ENCODE measurements at places on chromosomes 5 and 9. TPM values are rescaled to one million over a fixed set of nuclear protein-coding genes. Genes with fewer than 3 reads are reported as not detected.

Gene CCDC192
- not detected for total RNA-seq

Gene CCIN
- total RNA-seq = 2.5 TPM

Gene GTF3C4
- total RNA-seq = 9.5 TPM

Gene PNPLA7
- 4.6 TPM for total RNA-seq

Gene FRMD3
- total RNA-seq = 5.1 TPM

Gene SPATA31C1
- not detected for total RNA-seq

Gene SHLD3
- 3.3 TPM for total RNA-seq

Gene SLC6A18
- total RNA-seq = not detected

Gene SOWAHA
- not detected for total RNA-seq

Gene ESM1
- total RNA-seq = not detected

Gene SUB1
- 151 TPM for total RNA-seq

Gene TMC1
- 1.00 TPM for total RNA-seq

Gene C5orf52
- total RNA-seq = not detected

DNA sequence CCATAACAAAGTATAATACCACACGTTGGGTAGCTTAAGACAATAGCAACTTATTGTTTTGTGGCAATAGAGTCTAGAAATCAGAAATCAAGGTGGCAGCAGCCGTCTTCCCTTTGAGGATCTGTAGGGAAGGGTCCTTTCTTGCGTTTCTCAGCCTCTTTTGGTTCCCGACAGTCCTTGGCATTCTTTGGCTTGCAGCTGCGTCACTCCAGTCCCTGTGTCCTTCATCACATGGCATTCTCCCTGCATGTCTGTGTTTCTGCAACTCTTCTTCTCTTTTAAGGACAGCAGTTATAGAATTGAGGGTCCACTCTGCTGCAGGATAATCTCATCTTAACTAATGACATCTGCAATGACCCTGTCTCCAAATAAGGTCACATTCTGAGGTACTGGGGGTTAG lies 140.1 kb downstream of the FBXL7 start:
- DNase-seq = no peak

GRCh38 chr9:113480612-113481011 lies 17.1 kb downstream of the RGS3 start:
- no peak for DNase-seq

DNA sequence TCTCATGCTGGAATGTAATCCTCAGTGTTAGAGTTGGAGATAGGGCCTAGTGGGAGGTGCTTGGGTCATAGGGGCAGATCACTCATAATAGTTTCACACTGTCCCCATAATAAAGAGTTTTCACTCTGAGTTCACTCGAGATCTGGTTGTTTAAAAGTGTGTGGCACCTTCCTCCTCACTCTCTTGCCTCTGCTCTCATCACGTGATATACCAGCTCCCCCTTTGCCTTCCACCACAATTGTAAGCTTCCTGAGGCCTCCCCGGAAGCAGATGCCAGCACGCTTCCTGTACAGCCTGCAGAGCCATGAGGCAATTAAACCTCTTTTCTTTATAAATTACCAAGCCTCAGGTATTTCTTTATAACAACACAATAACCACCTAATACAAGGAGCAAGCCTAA lies 3.8 kb upstream of the KLHL3 start:
- DNase-seq = no peak

DNA sequence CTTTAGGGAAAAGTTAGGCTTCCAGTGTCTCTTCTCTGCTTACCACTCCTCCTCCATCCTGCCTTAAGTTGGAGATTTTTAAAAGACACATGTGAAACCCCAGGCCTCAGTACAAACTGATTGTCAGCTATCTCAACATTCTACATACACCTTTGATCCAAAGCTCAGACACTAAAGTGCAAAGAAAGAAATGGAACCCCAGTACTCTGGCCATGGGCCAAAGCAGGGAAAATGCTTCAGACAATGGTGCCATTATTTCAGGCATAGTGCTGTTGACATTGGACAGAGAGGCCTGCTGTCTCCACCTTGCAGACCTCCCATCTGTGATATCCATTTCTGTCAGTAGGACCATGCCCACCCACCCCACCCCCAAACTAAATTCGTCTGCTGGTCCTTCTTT lies 49.1 kb downstream of the G3BP1 start:
- no peak for DNase-seq

DNA sequence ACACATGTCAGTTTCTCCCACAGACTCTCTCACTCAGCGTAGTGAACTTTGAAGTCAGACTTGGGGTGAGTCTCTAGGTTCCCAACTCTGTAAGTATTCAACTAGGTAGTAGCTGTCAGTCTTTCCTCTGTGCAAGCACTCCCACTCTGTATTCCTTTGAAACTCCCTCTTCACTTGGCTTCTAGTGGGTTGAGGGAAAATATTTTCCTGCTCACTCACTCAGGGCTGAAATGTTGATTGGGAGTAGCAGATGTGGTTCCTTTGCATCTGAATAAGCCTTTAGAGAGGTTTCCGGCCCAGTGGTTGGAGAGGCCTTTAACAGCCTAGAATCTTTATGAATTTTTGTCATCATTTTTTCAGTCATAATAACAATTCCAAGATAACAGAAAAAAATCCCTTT lies 18.1 kb upstream of the ARRDC3 start:
- no peak for DNase-seq

GRCh38 chr5:109347252-109347888 lies 62.4 kb downstream of the PJA2 start:
- DNase-seq = no peak

GRCh38 chr9:112408275-112408674 lies 28.4 kb downstream of the HSDL2 start:
- no peak for DNase-seq

GRCh38 chr5:19771174-19771835 lies 216.7 kb downstream of the CDH18 start:
- DNase-seq = no peak

GRCh38 chr5:88483964-88484672 lies 215.5 kb upstream of the TMEM161B start:
- no peak for DNase-seq

DNA sequence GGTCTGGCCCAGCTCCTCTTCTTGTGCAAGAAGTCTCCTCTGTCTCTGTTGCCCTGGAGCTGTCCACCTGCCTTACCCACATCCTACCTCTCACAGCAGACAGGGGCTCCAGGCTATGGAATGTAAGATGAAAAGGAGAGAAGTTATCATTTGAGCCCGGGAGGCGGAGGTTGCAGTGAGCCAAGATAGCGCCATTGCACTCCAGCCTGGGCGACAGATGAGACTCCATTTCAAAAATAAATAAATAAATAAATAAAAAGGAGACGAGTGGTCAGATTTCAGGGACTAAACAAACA lies 37.5 kb upstream of the DENND4C start:
- DNase-seq = no peak

GRCh38 chr5:56522960-56523359 lies 289.8 kb upstream of the ANKRD55 start:
- no peak for DNase-seq

GRCh38 chr5:158471535-158471924 lies 612.6 kb upstream of the CLINT1 start:
- no peak for DNase-seq

DNA sequence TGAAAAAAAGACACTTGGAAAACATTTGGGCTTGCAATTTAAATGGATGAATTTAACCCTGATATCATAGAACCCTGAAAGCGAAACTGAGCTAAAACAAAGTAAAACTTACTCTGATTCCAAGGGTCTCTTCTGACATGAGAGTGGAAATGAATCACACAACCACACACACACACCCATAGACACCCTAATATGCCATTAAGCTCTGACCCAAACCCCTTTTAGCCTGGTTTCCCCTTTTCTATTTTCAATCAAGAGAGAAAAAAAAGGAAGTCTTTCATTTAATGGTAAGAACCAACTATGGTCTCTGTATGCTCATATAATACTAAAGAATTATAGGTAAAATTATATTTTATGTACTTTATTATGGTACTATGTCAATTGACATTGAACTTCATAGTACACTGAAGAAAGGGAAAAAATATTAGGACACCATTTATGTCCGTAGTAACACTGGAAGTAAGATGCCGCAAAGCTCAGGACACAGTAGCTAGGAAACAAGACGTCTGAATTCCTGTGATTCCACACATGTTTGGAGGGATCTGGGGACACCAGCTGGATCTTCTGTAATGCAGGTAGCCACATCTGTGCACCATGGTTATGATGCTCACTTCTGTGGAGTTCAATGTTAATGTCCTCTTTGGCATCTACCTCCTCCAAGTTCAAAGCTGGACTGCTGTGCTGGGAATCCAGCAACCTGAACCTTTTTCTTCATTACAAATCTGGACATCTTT lies 95.8 kb downstream of the PCSK1 start:
- no peak for DNase-seq

- DNase-seq = no peak
These were observed 244.2 kb upstream of the DAB2 start for GRCh38 chr5:39668980-39669379.

DNA sequence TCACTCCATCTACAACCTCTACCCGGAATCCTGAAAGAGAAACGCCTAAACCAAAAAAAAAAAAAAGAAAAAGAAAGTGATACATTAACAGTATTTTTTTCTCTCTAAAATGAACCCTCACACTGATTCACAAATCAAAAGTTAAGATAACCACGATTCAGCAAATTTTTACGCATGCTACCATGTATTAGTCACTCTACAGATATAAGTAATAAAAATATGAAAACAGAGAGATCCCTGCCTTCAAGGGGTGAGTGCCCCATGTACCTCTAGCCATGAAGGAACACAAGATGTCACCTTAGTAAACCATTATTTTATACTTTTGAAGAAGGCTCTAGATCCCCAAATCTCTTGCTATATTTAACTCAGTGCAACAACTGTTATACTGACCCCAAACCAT lies 33.4 kb downstream of the CEMIP2 start:
- DNase-seq = no peak

- DNase-seq = no peak
These were observed 28.1 kb upstream of the F2RL1 start for GRCh38 chr5:76790632-76791290.

DNA sequence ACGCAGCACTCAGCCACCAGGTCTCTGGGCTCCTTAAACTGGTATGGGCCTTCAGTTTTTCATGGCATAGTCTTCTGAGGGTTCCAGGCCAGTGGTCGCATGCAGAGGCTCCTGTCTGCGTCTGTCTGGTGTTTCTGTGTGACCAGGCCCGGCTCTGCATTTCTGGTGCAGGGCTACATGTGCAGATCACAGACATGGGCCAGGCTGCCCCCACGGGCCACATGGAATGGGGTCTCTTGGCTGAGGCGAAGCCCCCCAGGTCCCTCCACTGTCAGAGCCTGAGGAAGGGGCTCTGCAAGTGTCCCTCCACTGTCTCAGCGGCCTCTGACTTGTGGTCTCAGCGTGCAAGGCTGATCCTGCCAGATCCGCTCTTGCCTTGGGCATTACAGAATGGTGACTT lies 15.6 kb upstream of the CARD19 start:
- DNase-seq = peak; percentile 49

- no peak for DNase-seq
These were observed 8.7 kb upstream of the NDUFB6 start for GRCh38 chr9:32581512-32582143.

DNA sequence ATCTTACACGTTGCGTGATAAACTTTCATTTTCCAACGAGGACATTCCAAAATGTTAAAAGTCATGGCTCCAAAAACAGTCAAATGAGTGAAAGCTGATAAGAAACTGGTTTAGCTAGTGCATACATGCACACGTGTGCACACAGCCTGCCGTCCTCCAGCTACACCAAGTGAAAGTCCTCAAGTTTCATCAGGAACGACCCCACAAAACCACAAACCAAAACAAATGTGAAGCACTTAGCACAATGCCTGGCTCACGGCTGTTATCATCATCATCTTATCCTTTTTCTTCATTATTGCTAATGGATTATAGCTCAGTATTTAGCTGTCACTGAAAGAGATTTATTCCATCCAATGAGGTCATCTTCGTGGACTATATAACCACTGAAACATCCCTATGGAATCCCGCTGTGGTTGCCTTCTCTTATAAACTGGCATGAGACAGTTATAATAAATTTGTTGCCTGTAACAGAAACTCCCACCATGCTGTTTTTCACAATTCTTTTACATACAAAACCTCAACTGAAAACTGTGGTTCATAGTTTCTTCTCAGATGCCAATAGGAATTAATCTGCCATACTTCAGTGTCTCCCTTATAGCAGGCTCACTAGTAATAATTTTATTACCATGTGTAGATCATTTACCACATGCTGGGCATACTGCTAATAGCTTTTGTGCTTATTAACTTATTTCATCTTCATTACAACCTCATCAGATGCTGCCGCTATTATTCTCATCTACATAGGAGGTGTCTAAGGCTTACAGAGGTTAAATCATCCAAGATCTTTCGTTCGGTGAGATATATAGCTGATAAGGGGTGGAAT lies 56.1 kb downstream of the SAXO1 start:
- no peak for DNase-seq

- DNase-seq = no peak
These were observed 114.5 kb downstream of the BAAT start for GRCh38 chr9:101270302-101270701.

DNA sequence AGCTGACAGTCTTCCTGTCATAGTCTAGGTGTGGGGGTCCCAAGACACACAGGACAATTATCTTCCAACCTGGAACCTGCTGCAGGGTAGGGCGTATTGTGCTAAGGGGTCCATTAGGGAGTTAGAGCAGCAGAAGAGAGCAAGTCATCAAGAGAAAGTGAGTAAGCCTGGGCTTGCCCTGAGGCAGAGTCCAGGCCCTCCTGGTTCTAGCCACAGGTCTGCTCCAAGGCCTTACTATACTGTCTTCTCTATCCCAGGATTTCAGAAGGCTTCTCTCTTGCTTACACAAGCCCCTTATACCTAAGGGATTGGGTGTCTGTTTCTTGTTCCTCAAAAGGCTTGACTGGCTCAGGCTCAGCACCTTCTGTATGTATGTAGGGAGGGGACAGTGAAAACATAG lies 7.7 kb downstream of the P4HA2 start:
- peak; percentile 12 for DNase-seq
